Activated CD8-positive, alpha-beta memory T cell treated with anti-CD3 and anti-CD28 coated beads for 1 hour (primary cell): ENCODE measurements at places on chromosomes 12 and 14.

DNA sequence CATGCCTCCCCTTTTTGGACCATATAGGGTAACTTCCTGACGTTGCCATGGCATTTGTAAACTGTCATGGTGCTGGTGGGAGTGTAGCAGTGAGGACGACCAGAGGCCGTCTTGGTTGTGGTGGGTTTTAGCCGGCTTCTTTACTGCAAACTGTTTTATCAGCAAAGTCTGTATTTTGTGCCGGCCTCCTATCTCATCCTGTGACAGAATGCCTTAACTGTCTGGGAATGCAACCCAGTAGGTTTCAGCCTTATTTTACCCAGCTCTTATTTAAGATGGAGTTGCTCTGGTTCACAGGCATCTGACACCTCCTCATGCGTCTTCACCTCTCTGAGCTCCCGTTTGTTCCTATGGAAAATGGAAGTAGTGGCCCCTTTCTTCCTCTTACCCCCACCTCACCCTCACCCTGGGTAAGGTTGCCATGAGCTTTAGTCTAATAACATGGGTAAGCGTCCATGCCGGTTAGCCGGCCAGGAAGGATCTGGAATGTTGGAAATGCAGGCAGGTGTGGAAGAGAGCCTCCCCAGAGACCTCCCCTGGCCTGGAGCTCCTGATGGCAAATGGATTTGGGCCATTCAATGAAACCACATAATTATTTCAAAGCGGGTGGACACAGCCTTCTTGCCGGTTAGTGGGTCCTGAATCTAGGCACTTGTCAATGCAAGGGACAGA is 18.6 kb downstream of the HHIPL1 start:
- no peak for DNase-seq

DNA sequence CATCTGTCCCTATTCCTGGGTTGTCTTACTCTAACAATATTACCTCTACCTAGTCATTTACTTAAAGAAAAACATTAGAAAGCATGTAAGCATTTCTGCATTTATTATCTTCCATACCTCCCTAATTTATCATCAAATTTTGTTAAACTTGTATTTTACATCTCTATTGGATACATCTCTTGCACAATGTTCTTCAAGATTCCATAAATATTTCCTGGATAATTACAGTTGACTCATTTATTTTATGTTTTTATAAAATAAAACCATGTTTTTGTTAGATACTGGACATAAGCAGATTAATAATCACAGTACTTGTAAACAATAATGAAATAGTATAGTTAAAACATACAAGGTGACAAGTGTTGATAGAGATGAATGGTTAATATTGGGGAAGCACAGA is 209.0 kb downstream of the TMTC3 start:
- no peak for DNase-seq

GRCh38 chr12:45282411-45282810 is 66.5 kb downstream of the ANO6 start:
- no peak for DNase-seq

- DNase-seq, result no peak
These were observed 13.9 kb downstream of the ALDH2 start for GRCh38 chr12:111780615-111781014.

DNA sequence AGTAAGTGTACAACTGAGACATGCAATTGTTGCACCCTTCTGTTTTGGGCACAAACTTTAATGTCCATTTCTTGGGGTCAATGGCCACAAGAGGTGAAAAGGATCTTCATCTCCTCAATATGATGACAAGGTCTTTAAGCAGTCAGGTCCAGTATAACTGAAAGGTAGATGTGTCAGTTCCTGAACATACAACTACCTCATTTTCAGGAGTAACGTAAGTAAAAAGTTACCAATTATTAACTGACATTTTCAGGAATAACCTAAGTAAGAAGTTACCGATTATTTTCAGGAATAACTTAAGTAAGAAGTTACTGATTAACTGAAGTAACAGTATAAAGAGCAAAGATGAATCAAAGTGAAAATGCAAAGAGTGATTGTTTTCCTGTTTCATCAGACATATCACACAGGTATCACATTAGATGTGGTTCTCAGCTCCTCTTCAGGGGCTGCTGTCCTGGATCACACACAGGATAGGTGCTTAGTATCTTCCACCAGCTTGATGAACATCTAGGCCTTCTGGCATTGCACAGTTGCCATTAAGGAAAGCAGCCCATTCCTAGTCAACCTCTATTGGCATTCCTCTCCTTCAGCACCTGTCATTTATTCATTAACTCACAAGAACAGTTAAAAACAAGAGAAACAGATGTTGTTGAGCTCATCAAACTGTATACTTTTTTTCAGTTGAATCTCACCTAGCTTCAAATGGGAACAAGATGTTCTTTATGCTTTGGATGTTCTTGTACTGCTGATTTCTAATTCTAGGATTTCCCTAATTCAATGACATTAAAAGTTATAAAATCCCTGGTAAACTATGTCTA is 200.0 kb downstream of the FOXG1 start:
- DNase-seq, result no peak

- DNase-seq, result no peak
These were observed 178.9 kb upstream of the MGAT4C start for GRCh38 chr12:86435053-86435452.

GRCh38 chr14:30638926-30639325 is 16.8 kb downstream of the SCFD1 start:
- DNase-seq, result no peak

GRCh38 chr14:101335061-101335661 is 226.1 kb upstream of the DIO3 start:
- no peak for DNase-seq
